Adrenal gland (tissue), 19 donors: ENCODE measurements at places on chromosomes 5 and 9. TPM values are rescaled to one million over a fixed set of nuclear protein-coding genes. Genes with fewer than 3 reads are reported as not detected.

Gene NR4A3
- total RNA-seq = 27.6 TPM

DNA sequence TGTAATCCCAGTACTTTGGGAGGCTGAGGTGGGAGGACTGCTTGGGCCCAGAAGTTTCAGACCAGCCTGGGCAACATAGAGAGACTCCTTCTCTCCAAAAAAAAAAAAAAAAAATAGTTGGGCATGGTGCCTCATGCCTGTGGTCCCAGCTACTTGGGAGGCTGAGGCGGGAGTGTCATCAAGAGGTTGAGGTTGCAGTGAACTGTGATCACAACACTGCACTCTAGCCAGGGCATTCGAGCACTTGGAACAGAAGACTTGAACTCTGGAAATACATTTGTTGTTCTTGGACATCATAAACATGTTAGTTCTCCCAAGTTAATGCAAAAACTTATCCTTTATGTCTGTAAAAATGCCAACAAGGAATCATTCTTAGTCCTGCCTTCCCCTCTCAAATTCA is 29.6 kb downstream of the EHMT1 start:
- no peak overlapping the region for H3K27ac ChIP-seq
- DNase-seq = no peak
- H3K36me3 ChIP-seq = no peaks in the 10 kb centered on the region
- H3K4me1 ChIP-seq = peaks cover 19% of the 10 kb centered on the region

Gene INVS
- 16.5 TPM for total RNA-seq

GRCh38 chr5:74254257-74254656 is 386.3 kb downstream of the ENC1 start:
- no peaks in the 10 kb centered on the region for H3K36me3 ChIP-seq
- no peak overlapping the region for H3K4me3 ChIP-seq
- no peaks in the 10 kb centered on the region for H3K4me1 ChIP-seq
- DNase-seq = no peak

Gene SCGB3A2
- total RNA-seq = 0.79 TPM

Gene PCDHB13
- 5.9 TPM for total RNA-seq

GRCh38 chr9:26786564-26786963 is 106.0 kb downstream of the CAAP1 start:
- no peak for DNase-seq
- H3K27me3 ChIP-seq = no peaks in the 10 kb centered on the region
- no peaks in the 10 kb centered on the region for H3K4me1 ChIP-seq
- H3K36me3 ChIP-seq = no peaks in the 10 kb centered on the region
- no peak overlapping the region for H3K27ac ChIP-seq

DNA sequence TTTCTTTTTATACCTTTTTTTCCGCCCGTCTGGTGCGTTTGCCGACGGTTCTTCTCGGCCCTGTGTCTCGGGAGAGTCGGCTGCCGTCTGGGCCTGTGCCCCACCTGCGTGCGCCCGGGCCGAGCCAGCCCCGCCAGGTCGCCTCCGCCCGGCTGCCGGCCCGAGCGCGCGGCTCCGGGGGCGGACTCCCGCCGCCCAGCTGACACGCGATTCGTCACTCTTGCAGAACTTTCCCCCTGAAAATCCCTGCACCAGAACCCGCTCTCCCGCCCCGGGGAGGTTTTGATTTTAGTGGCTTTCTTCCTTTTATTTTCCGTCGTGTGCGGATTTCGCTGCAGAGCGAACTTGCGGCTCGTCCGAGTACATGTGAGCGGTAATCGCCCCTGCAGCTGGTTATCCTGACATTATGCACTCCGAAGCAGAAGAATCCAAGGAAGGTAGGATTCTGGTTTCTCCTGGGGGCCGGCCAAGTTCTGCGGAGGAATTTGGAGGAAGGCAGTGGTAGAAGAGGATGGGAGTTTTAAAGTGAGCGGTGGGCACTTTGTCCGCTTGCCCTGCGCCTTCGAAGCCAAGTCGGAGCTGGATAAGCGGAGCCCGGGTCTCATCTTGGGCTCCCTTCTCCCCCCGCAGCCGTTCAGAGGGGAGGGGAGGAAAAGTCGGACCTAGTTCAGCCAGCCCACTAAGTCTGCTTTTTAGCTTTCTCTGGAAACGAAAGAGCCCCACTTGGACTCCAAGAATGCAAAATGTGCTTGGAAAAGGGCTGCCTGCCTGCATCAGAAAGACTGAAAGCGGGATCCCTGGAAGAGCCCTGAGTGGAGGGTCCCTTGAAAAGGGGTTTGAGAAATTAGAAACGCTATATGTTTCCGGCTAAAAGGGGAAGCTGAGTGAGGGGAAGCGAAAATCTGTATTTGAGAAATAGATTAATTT is at the start of gene TNFAIP8:
TSS of gene TNFAIP8 (plus strand) at position 335 of the 927 bp plus-strand sequence. CDS start at position 407, 72 bp downstream.
- peak within 1 kb of the TSS; percentile 43 for H3K27ac ChIP-seq
- peak; percentile 63 for DNase-seq
- no peaks in the 10 kb centered on the region for H3K27me3 ChIP-seq
- peak within 1 kb of the TSS; percentile 24 for H3K4me3 ChIP-seq
- peaks cover 5% of the 10 kb centered on the region for H3K4me1 ChIP-seq
- no peaks in the 10 kb centered on the region for H3K36me3 ChIP-seq

GRCh38 chr9:96491079-96491879 is 41.3 kb downstream of the HABP4 start:
- peaks cover 10% of the 10 kb centered on the region for H3K36me3 ChIP-seq
- peak; percentile 73 for DNase-seq
- H3K27me3 ChIP-seq = no peaks in the 10 kb centered on the region
- H3K27ac ChIP-seq = no peak overlapping the region

- no peak overlapping the region for H3K4me3 ChIP-seq
- no peak for DNase-seq
- H3K36me3 ChIP-seq = no peaks in the 10 kb centered on the region
- H3K27me3 ChIP-seq = no peaks in the 10 kb centered on the region
Observed at GRCh38 chr9:36492865-36493264, 79.8 kb upstream of the MELK start.

- H3K27me3 ChIP-seq = no peaks in the 10 kb centered on the region
- DNase-seq = no peak
- no peak overlapping the region for H3K4me3 ChIP-seq
- H3K36me3 ChIP-seq = no peaks in the 10 kb centered on the region
- H3K27ac ChIP-seq = no peak overlapping the region
- no peaks in the 10 kb centered on the region for H3K4me1 ChIP-seq
Observed at GRCh38 chr5:108515517-108516105, 133.7 kb upstream of the FBXL17 start.

GRCh38 chr5:62922191-62922590 is 343.6 kb downstream of the LRRC70 start:
- H3K36me3 ChIP-seq = no peaks in the 10 kb centered on the region
- no peak overlapping the region for H3K4me3 ChIP-seq
- no peak overlapping the region for H3K27ac ChIP-seq
- no peaks in the 10 kb centered on the region for H3K4me1 ChIP-seq
- no peak for DNase-seq
- H3K27me3 ChIP-seq = no peaks in the 10 kb centered on the region

DNA sequence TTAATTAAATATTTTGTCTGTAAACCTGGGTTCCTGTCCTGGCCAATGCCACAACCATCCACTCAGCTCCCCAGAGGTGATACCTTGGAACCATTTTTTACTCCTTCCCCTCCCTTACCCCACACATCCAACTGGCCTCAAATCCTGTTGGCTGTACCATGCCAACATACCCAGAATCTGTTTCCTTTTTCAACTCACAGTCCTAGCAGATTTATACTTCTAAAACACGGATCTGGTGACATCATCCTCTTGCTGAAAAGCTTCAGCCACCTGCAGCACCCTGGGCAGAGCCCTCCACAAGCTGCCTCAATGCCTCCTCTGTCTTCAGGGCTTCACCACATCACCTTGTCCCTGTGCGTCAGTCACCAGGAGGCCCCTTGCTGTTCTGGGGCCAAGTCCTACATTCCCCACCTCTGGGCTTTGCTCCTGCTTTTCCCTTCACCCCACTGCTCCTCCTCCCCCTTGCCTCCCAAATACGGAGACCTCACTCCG is 14.9 kb downstream of the SEMA6A start:
- no peak overlapping the region for H3K4me3 ChIP-seq
- peaks cover 86% of the 10 kb centered on the region for H3K4me1 ChIP-seq
- H3K27me3 ChIP-seq = no peaks in the 10 kb centered on the region
- no peaks in the 10 kb centered on the region for H3K36me3 ChIP-seq

DNA sequence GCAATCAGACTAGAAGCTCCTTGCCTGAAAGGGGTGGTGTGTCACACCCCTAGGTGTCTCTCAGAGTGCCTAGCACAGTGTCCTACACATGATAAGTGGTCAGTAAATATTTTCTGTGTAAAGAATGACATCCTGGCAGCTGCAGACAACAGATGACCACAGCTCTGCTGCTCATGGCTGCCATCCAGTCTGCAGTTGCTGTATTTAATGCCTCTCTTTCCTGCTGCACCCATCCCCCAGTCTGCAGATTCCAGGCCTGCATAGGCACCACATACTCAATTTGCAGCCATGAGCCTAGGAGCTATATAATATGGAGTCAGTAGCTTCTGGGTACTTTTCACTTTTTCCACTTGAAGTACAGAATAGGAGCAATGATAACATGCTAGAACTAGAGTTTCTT is 94.9 kb upstream of the NR4A3 start:
- H3K4me3 ChIP-seq = no peak overlapping the region
- no peaks in the 10 kb centered on the region for H3K27me3 ChIP-seq
- no peak overlapping the region for H3K27ac ChIP-seq
- no peaks in the 10 kb centered on the region for H3K4me1 ChIP-seq
- DNase-seq = no peak

Gene RNF208
- 1.6 TPM for total RNA-seq

- H3K4me1 ChIP-seq = no peaks in the 10 kb centered on the region
- H3K36me3 ChIP-seq = no peaks in the 10 kb centered on the region
- no peaks in the 10 kb centered on the region for H3K27me3 ChIP-seq
Observed at GRCh38 chr5:168176251-168176650, 115.2 kb upstream of the WWC1 start.

DNA sequence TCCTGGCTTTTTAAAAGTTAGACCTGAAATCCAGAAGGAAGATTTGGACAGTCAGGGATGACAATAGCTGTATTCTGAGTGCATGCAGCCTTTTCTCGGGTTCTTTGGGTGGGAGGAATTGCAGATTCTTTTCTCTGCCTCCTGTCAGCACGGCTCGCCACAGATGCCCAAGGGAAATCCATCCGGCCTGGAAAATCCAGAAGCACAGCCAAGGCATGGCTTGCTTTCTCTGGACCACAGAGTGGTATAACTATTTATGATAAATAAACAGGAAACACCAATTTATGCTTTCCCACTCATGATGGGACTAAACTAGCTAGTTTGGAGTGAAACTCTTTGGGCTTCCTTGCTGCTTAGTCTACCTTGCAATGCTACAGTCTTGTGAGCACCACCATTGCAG is 59.1 kb downstream of the C9orf152 start:
- peak overlapping the region; percentile 8 for H3K27ac ChIP-seq
- no peaks in the 10 kb centered on the region for H3K27me3 ChIP-seq
- H3K4me1 ChIP-seq = peaks cover 11% of the 10 kb centered on the region
- H3K36me3 ChIP-seq = no peaks in the 10 kb centered on the region
- no peak for DNase-seq
- H3K4me3 ChIP-seq = no peak overlapping the region

GRCh38 chr5:107615299-107615817 is 55.4 kb downstream of the EFNA5 start:
- H3K27ac ChIP-seq = no peak overlapping the region
- H3K36me3 ChIP-seq = no peaks in the 10 kb centered on the region
- DNase-seq = no peak
- no peaks in the 10 kb centered on the region for H3K27me3 ChIP-seq

- H3K4me3 ChIP-seq = no peak overlapping the region
- no peaks in the 10 kb centered on the region for H3K4me1 ChIP-seq
- H3K27me3 ChIP-seq = no peaks in the 10 kb centered on the region
- no peaks in the 10 kb centered on the region for H3K36me3 ChIP-seq
- DNase-seq = peak; percentile 60
Observed at GRCh38 chr5:15105799-15106393, 234.3 kb upstream of the ANKH start.
